T-cell (primary cell): ENCODE measurements at places on chromosomes 3 and 15. TPM values are rescaled to one million over a fixed set of nuclear protein-coding genes. Genes with fewer than 3 reads are reported as not detected.

The CNTN4 gene
- total RNA-seq: not detected

The GLDN gene
- total RNA-seq: not detected

The TAMM41 gene
- 31.6 TPM for total RNA-seq

The P2RY13 gene
- total RNA-seq: not detected

DNA sequence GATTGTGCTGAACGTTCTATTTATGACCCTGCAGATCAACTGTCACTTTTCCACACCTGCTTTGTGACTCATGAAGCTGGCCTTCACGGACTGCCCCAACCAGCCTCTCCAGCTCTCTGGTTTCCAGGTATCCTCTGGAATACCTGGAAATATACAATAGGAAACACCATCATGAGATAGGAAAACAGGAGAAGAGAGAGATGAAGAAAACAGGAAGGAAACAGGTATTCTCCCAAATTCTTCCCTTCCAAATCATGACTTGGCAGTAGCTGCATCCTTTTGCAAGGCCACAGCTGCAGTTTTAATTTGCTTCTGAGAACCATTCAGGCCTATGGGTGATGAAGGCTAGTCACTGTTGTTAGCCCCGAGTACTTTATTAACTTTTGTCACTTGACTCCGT is 909.1 kb downstream of the EPHA3 start:
- no peak for DNase-seq
- H3K36me3 ChIP-seq: no peaks in the 10 kb centered on the region
- no peak overlapping the region for H3K4me3 ChIP-seq
- no peaks in the 10 kb centered on the region for H3K4me1 ChIP-seq
- no peaks in the 10 kb centered on the region for H3K27me3 ChIP-seq

GRCh38 chr3:152094406-152094805 is 174.3 kb upstream of the MBNL1 start:
- H3K4me3 ChIP-seq: no peak overlapping the region
- no peak for DNase-seq
- H3K36me3 ChIP-seq: no peaks in the 10 kb centered on the region
- H3K27me3 ChIP-seq: no peaks in the 10 kb centered on the region
